Activated naive CD8-positive, alpha-beta T cell treated with anti-CD3 and anti-CD28 coated beads, Interleukin-2, amount 10 ng/mL, durations not matched to agents 7 days and 5 days (primary cell): ENCODE measurements at places on chromosomes 2 and 18. TPM values are rescaled to one million over a fixed set of nuclear protein-coding genes. Genes with fewer than 3 reads are reported as not detected.

The PSMA8 gene
- total RNA-seq = 1.3 TPM

The C2orf66 gene
- total RNA-seq = 0.17 TPM

The TUBA3D gene
- not detected for total RNA-seq

The SETBP1 gene
- total RNA-seq = 1.9 TPM

DNA sequence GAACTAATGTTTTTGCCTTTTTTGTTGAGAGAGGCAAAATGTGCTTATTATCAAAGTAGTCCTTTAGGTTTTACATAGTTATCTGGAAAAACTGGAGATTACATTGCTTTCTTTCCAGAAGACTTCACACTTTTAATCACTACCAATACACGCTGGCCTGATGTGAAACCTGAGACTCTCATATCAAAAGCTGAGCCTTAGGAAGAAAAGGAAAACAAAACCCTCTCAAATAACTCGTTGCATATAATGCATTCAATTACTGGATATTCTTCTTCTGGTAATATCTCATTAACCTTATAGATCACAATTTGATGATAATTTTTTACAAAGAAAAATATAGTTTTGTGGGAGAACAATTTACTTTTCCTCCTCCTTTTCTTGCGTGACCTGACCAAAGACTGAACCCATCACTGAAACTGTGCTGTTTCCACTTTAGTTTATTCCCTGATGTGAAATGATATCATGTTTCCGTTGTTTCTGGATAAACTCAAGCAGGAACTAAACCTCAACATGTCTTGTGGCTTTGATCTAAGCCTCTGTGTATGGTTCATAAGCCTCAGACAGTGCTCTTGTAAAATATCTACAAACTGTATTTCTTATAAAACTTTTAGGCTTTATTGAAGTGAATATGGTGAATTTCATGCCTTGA lies 332.4 kb downstream of the GULP1 start:
- H3K27ac ChIP-seq = no peak overlapping the region
- no peaks in the 10 kb centered on the region for H3K36me3 ChIP-seq
- no peaks in the 10 kb centered on the region for H3K27me3 ChIP-seq
- H3K4me3 ChIP-seq = no peak overlapping the region
- no peaks in the 10 kb centered on the region for H3K4me1 ChIP-seq
- DNase-seq = no peak

DNA sequence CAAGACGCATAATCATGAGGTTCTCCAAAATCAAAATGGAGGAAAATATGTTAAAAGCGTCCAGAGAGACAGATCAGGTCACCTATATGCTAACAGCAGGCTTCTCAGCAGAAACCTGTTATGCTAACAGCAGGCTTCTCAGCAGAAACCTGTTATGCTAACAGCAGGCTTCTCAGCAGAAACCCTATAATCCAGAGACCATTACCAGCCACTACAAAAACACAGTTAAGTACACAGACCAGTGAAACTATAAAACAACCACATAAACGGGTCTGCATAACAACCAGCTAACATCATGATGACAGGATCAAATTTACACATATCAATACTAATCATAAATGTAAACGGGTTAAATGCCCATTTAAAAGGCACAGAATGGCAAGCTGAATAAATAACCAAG lies 1548.4 kb upstream of the TMEFF2 start:
- no peak overlapping the region for H3K4me3 ChIP-seq
- H3K27me3 ChIP-seq = no peaks in the 10 kb centered on the region
- DNase-seq = no peak
- no peak overlapping the region for H3K27ac ChIP-seq

- H3K36me3 ChIP-seq = peaks cover 17% of the 10 kb centered on the region
- peaks cover 50% of the 10 kb centered on the region for H3K4me1 ChIP-seq
- H3K4me3 ChIP-seq = peak overlapping the region; percentile 91
- DNase-seq = peak; percentile 74
- no peaks in the 10 kb centered on the region for H3K27me3 ChIP-seq
Measured at GRCh38 chr2:10331027-10331701, 28.5 kb downstream of the HPCAL1 start.

- peak overlapping the region; percentile 21 for H3K27ac ChIP-seq
- H3K4me3 ChIP-seq = peak overlapping the region; percentile 98
- DNase-seq = no peak
Measured at GRCh38 chr2:61885896-61886603, 2.4 kb downstream of the CCT4 start.

- H3K27me3 ChIP-seq = peaks cover 8% of the 10 kb centered on the region
- H3K36me3 ChIP-seq = no peaks in the 10 kb centered on the region
- no peak overlapping the region for H3K4me3 ChIP-seq
- no peak for DNase-seq
Measured at GRCh38 chr2:9675415-9676351, 44.9 kb upstream of the YWHAQ start.
